ENCODE measurements at places on chromosomes 1 and 21.

- DNase-seq: no peak
These were observed 302.5 kb downstream of the PDE4B start for GRCh38 chr1:66095190-66095589.

DNA sequence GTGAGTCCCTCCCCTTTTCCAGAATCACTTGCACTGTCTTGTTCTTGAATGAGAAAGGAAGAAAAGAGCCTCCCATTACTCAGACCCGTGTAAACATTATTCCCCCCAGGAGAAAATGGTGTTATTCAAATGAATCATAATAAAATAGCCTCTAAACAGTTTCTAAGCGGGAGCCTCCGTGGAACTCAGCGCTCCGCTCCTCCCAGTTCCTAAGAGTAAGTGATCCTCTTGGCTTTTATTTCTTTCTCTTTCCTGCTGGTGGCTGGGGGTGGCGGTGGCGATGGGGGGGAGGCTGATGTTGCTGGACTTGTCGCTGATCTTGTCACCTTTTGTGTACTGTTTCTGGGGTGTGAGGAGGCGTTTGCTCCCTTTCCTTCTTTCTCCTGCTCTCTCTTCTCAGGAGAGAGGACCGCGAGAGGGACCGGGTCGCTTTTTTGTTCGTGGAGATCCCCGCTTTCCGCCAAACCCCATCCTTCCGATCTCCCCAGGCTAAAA lies 781 bp downstream of the PROX1 start:
- no peak for DNase-seq

DNA sequence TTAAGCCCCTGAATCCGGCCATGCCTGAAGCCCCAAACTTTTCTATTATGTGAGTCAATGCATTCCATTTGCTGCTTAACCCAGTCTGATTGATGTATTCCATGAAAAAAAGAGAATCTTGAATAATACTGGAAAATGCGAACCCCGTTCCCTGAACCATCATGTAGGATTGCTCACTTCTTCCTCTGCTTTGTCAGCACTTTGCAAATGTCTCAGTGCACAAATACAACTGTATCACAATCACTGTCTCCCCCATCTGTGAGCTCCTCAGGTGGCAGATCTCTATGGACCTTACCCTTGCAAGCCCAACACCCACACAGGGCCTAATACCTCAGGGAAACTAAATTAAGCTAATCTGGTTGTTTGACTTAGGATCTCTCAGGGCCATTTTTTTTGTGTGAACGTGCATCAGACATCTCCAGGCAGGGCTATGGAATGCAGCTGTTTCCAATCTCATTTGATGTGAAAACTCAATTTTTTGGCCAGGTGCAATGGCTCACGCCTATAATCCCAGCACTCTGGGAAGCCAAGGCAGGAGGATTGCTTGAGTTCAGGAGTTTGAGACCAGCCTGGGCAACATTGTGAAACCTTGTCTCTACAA lies 2.1 kb upstream of the RCAN3 start:
- no peak for DNase-seq

DNA sequence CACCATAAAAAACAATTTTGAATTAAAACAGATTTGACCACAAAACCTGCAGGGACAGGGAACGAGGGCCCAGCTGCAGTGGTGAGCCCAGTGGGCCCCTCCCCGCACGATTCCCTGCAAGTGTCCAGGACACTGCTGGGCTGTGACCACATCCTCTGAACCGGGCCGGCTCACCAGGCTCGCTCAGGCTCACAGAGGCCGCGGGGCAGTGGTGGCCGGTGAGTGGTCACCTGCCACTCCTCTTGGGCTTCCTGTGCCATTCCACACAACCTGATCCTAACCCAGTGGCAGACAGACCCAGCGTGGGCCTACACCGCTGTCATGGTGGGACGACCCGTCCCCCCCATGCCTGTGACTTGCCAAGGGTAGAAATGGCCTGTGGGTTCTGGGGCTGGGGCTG lies 36.5 kb upstream of the RIPK4 start:
- no peak for DNase-seq

GRCh38 chr21:32977216-32977615 lies 48.5 kb upstream of the OLIG2 start:
- DNase-seq: no peak

DNA sequence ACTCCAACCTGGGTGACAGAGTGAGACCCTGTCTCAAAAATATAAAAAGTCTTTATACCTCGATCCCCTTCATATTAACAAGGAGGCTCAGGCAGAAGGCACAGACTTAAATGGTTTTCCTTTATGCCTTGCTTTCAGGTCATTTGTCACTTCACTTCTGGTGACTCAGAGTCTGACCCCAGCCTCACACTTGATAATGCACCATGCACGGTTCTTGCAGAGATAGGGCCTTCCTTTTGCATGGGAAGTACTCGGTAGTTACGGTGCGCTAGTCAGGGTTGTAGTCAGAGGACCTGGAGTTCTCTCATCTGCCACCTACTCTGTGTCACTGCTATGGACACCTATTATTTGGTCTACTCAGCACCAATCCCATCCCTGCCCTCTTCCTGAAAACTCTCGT lies 43.6 kb upstream of the BMP8B start:
- DNase-seq: no peak

- DNase-seq: no peak
These were observed 545.9 kb downstream of the SMYD3 start for GRCh38 chr1:245961137-245961540.

DNA sequence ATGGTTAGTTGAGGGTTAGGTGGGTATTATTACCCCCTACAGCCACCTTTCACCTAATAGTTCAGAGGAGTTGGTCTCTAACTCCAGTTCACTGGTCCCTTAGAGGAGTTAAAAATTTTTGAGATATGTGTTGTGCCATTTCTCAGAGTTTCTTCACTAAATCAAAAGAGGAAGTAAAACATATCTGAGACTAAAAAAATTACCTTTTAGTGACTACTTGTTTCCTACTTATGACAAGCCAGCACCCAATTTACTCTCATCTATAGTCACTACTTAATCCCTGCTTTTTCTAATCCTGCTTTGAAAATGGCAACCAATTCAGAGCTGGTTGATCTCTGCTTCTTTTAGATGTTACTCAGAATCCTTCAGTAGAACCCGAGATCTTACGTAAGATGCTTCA lies 1316.8 kb upstream of the B3GALT2 start:
- no peak for DNase-seq

- no peak for DNase-seq
These were observed 3.6 kb downstream of the ADPRS start for GRCh38 chr1:36092166-36092797.

GRCh38 chr1:7373251-7373650 lies 397.8 kb upstream of the VAMP3 start:
- no peak for DNase-seq

- no peak for DNase-seq
These were observed 228.4 kb downstream of the SEC16B start for GRCh38 chr1:177741476-177741875.

DNA sequence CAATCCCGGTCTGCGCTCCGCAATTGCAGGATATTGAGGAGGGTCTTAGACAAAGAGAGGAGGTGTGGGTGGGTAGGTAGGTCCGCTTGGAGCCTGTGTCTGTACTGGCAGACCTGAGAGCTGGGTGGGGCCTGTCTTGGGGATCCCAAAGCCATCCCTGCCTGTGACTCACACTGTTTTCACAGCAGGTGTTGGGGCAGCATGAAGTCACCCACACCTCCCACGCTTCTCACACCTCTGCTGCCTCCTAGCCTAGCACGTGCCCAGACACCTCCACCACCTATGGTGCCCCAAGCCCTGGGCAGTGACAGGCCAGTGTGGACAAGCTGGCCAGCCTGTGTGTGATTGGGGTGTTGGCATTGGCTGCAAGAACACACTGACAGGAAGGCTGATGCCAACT lies 65.7 kb upstream of the ECE1 start:
- DNase-seq: no peak

DNA sequence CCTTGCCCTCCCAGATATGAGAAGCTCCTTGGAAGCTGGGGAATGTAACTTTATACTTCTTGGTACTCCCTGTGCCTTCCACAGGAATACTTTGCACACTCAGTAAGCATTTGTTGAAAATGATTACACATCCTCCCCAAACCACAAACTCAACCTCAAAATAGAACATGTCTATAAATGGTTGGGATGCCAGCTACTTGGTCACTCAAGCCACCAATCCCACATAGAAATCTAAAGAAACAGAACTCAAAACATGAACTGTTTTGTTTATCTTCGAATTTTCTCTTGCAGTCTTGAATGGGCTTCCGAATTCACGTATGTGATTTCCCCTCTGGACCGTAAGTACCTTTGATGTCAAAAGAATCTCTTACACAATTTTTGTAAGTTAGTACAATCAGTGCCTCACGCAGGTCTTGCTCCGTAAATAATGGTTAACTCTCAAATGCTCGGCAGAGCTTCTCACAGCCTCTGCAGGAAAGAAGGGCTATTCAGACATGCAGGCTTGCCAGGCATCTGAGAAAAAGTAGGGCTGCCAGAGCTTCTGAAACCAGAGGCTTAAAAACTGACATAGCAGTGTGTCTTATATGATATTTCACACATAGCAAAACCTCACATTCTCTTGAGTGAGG lies 26.9 kb downstream of the SORT1 start:
- no peak for DNase-seq

GRCh38 chr1:12472798-12473551 lies 145.0 kb downstream of the DHRS3 start:
- peak; percentile 34 for DNase-seq

DNA sequence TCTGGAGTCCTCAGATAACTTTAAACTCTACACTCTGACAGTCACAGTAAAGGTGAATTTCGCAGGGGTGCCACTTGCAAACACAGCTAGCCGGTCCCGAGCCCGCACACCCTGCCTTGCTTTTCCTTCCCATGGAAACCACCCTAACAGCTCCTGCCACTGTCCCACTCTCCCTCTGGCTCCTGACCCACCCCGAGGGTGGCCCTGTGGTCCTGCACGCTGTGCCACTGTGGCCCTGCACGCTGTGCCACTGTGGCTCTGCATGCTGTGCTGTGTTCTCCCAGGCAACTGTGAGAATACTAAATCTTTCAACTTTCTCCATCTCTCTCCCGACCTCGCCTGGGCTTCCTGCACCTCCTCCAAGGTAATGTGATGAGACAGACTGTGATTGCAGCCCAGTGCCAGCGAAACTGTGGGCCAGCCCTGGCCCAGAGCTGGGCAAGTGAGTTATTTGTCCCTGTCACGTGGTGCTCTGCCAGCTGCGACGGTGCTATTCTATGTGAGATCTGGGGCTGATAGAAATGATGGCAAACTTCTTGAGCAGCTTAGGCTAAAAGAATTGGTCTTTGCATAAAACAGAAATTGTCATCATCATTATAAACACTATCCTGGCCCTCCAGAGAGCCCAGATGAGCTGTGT lies 63.4 kb upstream of the TARBP1 start:
- no peak for DNase-seq

- DNase-seq: no peak
These were observed 56.9 kb downstream of the TP53BP2 start for GRCh38 chr1:223788746-223789415.

- no peak for DNase-seq
These were observed 26.8 kb downstream of the SLC1A7 start for GRCh38 chr1:53115403-53116306.

GRCh38 chr1:115669002-115669673 lies 27.4 kb downstream of the VANGL1 start:
- no peak for DNase-seq

GRCh38 chr1:156308078-156308477 lies 9.0 kb upstream of the VHLL start:
- DNase-seq: no peak

DNA sequence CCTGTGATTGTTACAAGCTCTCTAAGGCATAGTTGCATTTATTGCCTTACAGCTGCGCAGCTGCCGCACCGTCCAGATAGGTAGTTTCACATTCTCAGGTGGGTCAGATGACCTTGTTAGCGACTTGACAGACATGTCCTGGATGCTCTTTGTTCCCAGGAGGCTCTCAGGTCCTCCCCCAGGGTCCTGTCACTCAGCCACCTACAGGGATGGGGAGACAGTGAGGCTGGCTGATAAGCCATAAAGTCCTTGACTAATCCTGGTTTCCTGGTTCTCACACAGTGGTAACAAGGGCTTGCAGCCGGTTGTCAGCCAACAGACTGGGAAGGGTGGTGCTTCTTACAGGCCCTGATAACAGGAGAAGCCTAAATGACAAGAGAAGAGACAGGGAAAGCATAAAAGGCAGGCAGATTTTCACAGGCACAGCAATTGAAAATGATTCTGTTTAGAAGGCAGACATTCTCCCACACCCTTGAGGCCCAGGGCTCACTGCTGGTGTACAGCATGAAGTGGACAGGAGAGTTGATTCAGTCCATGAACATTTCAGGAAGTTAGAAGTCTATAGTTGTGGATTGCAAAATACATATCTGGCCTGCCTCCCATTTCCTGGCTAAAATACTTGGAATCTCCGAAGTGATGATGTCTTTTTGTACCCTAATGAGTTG lies 2.9 kb downstream of the ARF1 start:
- no peak for DNase-seq

- DNase-seq: no peak
These were observed 6.3 kb downstream of the TOMM20 start for GRCh38 chr1:235122348-235122747.

DNA sequence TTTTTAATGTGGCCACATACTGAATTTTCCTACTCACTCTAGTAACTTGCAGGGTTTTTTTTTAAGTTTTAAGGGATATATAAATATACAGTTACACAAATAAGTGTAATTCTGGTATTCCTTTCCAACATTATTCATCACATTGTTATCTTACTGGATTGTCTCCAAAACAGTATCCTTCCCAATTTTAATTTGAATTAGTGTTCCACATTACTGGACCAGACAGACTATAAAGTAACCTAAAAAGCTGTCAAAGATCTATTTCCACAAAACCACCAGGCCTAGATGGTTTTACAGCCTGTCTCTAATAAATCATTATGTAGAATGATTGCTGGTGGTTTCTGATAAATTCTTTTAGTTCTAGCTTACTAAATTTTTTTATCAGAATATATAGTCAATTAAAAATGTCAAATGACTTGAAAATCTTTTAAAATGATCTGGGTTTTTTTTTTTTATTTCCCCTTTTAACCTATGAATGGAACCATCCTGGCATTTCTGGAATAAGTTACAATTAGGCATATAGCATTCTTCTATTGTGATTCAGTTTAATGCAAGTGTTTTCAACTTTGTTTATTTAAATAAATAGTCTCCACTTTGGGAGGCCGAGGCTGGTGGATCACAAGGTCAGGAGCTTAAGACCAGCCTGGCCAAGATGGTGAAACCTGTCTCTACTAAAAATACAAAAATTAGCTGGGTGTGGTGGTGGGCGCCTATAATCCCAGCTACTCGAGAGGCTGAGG lies 59.3 kb downstream of the PACC1 start:
- no peak for DNase-seq

- DNase-seq: no peak
These were observed 81.8 kb upstream of the KCNA3 start for GRCh38 chr1:110756506-110756905.

DNA sequence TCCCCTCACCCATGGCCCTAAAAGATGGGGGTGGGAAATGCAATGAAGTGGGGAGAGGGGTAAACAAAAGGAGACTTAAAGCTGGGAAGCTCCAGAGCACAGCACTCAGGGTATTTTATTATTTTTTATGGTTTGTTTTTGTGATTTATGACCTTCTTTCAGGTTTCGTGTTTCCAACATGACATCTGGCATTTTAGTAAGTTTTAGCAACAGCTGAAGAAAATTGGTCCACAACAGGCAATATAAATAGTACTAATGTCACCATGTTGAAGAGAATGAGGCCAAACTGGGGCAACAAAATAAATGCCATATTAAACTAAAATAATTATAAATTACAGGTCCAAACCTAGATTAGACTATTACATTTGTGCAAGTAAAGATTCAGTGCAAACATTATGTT lies 56.3 kb downstream of the TBX15 start:
- DNase-seq: no peak

GRCh38 chr21:35905096-35905962 lies 155.0 kb downstream of the SETD4 start:
- DNase-seq: no peak

Measured in effector CD4-positive, alpha-beta T cell (primary cell).